HT-29 (cell line): ENCODE measurements at places on chromosomes 7 and 10.

GRCh38 chr7:915291-916218 is 38.9 kb downstream of the ADAP1 start:
- DNase-seq: peak; percentile 69

GRCh38 chr7:31100871-31101270 is 48.8 kb downstream of the ADCYAP1R1 start:
- no peak for DNase-seq

DNA sequence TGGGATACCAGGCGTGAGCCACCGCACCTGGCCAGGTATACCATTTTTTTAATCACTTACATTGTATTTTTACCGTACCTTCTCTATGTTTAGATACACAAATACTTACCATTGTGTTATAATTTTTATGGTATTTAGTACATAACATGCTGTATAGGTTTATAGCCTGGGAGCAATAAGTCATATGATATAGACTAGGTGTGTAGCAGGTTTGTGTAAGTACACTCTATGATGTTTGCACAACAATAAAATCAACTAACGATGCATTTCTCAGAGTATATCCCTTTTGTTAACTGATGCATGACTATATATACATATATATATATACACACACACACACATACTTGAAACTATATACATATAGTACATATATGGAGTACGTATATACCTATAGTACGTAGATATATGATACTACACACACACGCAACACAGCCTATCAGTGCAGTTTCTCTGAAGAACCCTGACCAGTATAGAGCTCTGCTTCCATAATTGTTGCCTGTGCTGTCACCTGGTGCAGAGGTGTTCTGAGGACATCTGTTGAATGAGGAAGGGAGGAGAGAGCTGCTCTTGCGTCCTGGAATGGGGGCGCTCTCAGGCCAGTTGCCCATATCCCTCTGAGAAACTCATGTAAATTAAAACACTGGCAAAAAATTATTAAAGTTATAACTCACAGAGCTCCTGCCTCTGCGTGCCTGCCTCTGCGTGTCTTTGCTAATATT is 315.3 kb downstream of the FGFR2 start:
- no peak for DNase-seq

DNA sequence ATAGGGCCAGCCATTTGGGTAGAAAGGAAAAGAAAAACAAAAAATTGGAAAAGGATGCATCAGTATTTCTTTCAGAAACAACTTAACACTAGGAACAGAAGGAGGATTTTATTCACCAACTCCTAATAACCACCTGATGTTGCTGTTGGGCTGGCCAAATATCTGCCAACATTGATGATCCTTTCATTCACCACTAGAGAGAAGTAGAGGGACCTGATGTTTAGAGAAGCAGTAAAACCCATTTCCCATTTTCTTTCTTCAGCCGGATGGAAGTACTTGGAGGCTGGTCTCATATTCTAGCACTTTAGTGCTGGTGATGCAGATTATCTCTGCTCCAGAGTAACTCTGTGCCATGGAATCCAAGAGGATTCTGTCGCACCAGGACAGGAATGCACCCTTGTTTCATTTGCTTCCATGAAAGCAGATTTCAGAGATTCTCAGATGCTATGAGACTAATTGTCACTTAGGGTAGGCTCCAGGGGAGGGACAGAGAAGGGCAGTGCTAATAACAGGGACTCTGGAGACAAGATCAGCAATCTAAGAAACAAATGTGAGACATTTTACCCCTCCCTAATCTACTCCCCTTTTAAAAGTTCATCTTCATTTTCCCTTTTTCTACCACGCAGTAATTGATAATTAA is 3.1 kb downstream of the KLLN start:
- peak; percentile 72 for DNase-seq

DNA sequence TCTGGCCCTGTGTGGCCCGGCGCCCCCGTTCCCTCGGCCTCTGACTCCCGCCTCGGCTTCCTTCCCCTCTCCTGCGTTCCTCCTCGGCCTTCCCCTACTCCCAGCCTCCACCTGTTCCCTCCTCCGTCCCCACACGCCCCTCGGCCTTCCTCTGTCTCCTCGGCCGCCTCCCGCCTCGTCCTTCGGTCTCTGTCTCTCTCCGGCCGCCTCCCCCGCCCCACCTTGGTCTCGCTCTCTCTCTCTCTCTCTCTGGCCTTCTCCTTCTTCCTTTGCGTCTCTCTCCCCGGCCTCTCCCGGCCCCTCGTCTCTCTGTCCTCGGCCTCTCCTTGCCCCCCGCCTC is 588 bp downstream of the GET4 start:
- peak; percentile 73 for DNase-seq

- DNase-seq: no peak
Measured at GRCh38 chr7:139124084-139124914, 14.8 kb upstream of the ZC3HAV1 start.

GRCh38 chr10:55740110-55740509 is 620.9 kb downstream of the ZWINT start:
- no peak for DNase-seq
